Neural progenitor cell (in vitro differentiated cells): ENCODE measurements at places on chromosomes 13 and 19.

DNA sequence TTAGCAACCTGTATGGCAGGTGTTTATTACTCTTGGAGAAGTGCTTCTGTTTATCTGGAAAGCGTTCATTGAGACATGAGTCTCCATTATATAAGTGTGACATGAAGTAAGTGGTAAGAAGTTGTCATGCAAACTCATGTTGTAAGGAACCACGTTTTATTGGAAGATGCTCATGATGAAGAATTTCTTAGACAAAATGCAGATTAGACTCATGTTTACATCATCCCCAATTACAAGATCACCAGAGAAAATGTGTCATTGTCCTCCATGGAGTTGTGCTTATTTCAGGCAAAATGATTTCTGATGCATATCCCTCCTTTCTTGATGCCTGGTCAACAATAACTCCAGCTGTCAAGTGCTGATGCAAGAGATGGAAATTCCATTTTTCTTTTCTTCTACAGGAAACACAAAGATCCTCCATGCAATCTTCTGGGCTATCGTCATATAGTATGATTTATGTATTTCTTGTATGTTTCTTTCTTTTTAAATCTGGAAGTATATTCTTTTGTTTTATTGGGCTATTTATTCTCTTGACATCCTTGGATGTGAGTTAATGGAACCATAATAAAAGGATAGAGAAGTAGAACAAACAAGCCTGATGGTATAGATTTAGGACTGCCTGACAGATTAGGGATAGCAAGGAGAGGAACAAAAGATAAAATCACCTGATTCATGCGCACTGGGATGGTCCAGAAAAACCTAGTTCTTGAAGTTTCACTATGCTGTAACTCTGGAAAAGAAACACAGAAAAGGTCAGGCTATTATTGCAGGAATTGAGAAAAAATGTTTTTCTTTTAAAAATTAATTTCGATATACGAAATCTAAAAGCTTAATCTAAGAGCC, 50.7 kb upstream of the DIAPH3 start:
- DNase-seq, result no peak

DNA sequence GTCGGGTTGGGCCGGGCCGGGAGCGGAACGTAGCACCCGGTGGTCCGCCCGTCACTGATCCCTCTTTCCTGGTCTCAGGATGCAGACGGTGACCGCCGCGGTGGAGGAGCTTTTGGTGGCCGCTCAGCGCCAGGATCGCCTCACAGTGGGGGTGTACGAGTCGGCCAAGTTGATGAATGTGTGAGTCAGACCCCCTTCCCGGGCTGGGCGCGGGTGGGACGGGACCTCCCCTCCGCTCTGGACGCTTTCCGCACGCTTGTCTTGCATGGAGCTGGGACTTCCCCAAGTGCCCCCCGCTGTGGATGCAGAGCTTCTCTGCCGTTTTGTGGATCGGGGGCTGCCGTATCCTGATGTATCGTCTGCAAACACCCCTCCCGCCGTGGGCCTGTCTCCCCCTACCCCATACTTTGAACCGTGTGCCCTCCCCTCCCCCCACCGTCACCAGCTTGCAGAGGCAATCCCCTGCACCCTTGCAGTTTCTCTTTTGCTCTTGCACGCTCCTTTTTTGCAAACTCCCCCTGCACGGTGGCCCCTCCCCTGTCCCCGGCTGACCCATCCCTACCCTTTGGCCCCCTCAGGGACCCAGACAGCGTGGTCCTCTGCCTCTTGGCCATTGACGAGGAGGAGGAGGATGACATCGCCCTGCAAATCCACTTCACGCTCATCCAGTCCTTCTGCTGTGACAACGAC, 669 bp downstream of the GADD45B start:
- peak; percentile 73 for DNase-seq

- DNase-seq, result peak; percentile 84
Observed at GRCh38 chr13:26037302-26037701, 14.5 kb downstream of the SHISA2 start.

- DNase-seq, result no peak
Observed at GRCh38 chr19:548886-549830, 5.3 kb downstream of the GZMM start.

- no peak for DNase-seq
Observed at GRCh38 chr19:3708207-3708931, at the start of gene TJP3. Gene TJP3, plus strand, starts transcription at chr19:3708384. Its CDS starts 20,049 bp downstream, at chr19:3728433.

DNA sequence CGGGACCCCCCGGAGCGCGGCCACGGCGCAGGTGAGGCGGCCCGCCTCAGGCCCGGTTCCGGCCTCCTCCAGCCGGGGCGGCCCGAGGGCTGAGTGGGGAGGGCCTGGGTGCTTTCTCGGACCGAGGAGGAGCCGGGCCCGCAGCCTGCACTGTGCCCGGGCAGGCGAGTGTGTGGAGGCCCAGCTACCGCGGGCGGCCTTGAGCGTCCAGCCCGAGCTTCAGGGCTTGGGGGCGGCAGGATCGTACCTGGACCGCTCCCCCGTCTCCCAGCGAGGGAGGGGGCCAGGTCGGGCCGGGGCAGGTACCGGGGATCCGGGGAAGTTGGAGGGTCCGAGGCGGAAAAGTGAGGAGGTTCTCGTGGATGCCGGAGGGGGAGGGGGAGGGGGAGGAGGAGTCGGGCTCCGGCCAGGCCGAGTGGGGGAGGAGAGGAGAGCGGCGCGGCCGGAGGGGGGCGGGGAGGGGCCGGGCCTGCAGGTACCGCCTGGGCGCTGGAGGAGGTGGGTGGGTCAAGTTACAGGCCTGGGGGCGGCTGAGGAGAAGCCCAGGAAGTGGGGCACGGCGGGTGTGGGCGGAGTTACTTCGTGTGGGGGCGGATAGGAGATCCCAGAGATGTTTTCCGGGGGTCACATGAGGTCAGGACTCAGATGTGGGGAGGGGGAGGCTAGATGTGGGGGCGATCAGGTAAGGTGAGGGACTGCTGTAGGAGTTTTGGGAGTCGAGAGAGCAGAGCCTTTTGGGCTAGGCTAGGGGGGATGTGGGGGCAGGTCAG, 545 bp downstream of the NACC1 start:
- peak; percentile 93 for DNase-seq

- DNase-seq, result no peak
Observed at GRCh38 chr13:78743973-78744372, 85.0 kb upstream of the OBI1 start.

DNA sequence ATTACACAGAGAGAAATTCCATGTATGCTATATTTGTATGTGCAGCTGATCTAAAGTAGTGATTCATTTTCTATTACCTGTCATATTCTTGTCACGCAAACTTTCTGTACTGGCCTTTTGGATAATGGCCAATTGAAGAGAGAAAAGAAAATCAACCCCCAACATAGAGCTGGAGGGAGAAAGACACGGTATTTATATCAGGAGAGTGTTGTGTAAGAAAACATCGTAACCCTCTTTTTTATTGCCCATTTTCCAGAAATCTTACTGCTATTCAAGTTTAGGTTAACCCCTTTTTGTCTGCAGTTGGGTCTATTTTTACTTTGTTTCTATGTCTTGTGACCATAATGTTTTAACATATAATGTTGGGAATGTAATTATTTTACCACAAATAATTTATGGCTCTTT, 27.9 kb downstream of the DGKH start:
- no peak for DNase-seq

GRCh38 chr13:74171641-74172040, 37.4 kb upstream of the KLF12 start:
- DNase-seq, result no peak

- no peak for DNase-seq
Observed at GRCh38 chr13:112985803-112986408, 16.9 kb downstream of the MCF2L start.

GRCh38 chr13:39370554-39370953, 232.4 kb downstream of the LHFPL6 start:
- DNase-seq, result no peak

GRCh38 chr13:22240716-22241115, 569.8 kb downstream of the FGF9 start:
- DNase-seq, result no peak

DNA sequence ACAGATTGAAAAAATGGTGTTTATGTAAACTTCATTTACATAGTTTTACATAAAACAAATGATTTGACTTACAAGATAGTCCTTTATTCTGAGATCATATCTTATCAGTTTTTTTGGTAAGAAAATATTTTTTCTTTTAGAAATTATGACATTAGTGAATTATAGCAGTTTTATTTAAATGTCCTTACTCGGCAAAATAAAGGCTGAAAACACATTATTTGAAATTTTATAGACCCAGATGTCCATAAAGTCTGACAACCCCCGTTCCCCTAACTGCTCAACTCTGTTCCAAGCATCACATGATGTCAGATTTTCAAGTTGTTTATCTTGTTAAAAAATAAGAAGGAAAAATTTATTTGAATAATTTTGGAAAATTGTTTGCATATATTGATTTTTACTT, 46.7 kb upstream of the RFC3 start:
- DNase-seq, result no peak

GRCh38 chr13:86161257-86161656, 362.0 kb upstream of the SLITRK6 start:
- DNase-seq, result no peak

GRCh38 chr13:80012251-80012650, 328.7 kb downstream of the SPRY2 start:
- DNase-seq, result no peak

GRCh38 chr19:24054044-24054935, 32.7 kb upstream of the ZNF254 start:
- no peak for DNase-seq

- no peak for DNase-seq
Observed at GRCh38 chr13:106702505-106702904, 134.6 kb upstream of the ARGLU1 start.

DNA sequence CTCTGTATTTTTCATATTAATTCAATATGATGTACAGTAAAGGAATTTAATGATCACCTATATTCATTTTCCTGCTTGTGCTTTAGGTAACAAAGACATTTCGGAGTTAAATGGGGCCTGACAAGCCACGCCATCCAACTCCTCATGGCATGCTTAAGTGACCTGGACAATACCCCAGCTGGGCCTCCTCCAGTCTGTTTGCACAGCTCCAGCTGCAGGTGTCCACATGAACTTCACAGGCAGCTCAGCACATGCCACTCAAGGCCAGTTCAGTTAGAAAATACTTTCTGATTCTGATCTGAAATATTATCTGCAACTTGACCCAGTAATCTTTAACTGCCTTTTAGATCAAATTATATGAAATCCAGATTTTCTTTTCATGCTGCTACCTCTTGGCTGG, 89.6 kb upstream of the SLC15A1 start:
- no peak for DNase-seq

DNA sequence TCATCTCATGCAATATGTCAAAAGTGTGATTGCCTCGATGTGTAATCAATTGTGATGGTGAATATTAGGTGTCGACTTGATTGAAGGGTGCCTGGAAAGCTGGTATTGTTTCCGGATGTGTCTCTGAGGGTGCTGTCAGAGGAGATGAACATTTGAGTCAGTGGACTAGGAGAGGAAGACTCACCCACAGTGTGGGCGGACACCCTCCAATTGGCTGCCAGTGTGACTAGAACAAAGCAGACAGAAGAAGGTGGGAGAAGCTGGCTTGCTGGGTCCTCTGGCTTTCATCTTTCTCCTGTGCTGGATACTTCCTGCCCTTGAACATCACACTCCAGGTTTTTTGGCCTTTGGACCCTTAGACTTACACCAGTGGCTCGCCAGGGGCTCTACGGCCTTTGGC, 15.5 kb upstream of the CABP5 start:
- DNase-seq, result no peak

DNA sequence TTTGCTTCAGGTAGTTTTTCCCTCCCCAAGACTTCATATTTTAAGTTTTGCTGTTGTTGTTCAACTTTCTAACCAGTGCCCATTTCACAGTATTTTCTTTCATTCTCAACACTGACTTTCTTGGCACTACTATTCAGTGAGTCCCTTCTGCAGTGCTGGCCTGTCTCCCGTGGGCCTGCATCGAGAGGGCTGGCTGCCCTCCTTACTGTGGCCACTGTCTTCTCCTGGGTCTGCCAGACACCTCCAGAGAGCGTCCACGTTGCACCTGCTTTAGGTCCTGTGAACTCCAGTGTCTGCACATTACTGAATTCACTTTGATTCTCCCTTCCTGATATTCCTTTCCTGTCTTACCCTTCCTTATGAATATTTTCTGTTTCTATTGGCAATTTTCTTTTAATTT, 27.3 kb downstream of the COL4A1 start:
- no peak for DNase-seq
